ENCODE measurements at places on chromosomes 11 and 22. TPM values are rescaled to one million over a fixed set of nuclear protein-coding genes. Genes with fewer than 3 reads are reported as not detected.

Gene APOA1
- 1.6 TPM for total RNA-seq

Gene DBX1
- not detected for total RNA-seq

Gene MS4A12
- not detected for total RNA-seq

DNA sequence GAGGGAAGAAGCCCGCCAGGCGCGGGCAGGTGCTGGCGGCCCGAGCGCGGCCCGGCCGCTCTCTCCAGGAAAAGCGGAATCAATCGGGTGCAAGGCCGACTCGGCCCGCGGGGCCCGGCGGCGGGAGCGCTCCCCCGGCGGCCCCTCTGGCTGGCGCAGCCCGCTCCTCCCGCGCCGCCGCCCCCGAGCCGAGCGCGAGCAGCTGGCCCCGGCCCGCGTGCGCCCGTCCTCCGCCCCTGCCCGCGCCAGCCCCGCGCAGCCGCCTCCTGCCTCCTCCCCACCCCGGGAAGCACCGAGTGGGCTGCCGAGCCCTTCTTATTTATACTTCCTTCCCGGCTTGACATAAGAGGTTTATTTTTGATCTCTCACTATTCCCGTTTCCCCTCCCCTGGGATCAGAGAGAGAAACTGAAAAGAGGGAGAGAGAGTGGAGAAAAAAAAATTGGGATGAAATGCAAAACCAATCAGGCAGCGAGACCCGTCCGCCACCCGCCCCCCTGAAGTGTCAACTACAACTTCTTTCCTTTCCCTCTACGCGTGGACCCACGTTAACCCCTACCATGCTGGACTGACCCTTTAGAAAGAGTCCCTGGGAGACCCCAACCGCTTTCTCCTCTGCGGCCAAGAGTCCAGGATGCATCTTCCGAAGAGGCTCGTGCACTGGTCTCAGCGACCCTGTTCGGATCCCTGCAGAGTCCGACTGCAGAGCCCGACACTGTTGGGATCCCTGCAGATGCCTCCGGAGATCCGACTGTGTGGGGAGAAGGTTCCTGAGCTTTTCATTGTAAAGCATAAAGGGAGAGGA, at the start of gene ADAMTS8:
Gene ADAMTS8, minus strand, starts transcription at position 294 of the 804 bp plus-strand sequence. CDS start 323 bp downstream, outside the sequence.
- no peak for DNase-seq

- no peak for DNase-seq
Observed at GRCh38 chr22:24948356-24949202, 2.1 kb upstream of the LHFPL7 start.

Gene CRYBB3
- total RNA-seq: not detected

Gene KCTD14
- 1.6 TPM for total RNA-seq

Gene APOL6
- 15.5 TPM for total RNA-seq

Gene OR8G1
- not detected for total RNA-seq

Gene GPHA2
- not detected for total RNA-seq

GRCh38 chr22:25399649-25400151, 164.8 kb upstream of the GRK3 start:
- no peak for DNase-seq

DNA sequence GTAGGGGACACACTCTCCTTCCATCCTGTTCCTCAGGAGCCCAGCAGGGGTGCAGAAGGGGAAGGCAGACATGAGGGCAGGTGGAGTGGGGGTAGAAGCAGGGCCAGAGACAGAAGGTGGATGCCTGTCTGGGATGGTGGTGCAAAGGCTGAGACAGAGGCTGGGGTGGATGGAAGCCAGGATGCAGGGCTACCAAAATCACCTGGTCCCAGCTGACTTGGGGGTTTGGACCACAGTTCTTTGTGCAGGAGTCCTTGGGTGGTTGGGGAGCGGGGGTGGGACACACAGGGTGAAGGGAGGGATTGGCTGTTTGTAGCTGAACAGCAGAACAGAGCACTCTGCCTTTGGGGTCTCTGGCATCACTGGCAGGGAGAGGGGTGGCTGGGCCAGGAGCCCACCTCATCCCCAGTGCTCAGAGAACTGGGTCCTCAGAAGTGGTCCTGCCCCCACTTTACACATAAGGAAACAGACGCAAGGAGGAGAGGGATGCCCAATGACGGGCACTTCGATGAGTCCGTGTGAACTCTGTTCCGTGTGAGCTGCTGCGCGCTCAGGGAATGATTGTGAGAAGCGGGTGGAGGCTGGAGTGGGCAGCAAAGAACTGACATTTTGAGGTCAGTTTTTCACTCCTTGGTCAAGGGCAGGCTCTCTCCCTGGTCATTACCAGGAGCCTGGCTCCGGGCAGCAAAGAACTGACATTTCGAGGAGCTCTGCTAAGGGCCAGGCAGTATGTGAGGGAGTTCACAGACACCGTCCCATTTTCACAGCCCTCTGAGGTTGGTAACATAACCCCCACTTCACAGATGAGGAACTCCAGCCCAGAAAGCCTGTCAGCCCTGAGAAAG, 1.9 kb downstream of the TAGLN start:
- no peak for DNase-seq

Gene OR51E1
- total RNA-seq: 1.1 TPM

GRCh38 chr22:27879923-27880322, 39.1 kb downstream of the PITPNB start:
- no peak for DNase-seq

- DNase-seq: no peak
Observed at GRCh38 chr11:72228844-72229231, 4.3 kb downstream of the INPPL1 start.

DNA sequence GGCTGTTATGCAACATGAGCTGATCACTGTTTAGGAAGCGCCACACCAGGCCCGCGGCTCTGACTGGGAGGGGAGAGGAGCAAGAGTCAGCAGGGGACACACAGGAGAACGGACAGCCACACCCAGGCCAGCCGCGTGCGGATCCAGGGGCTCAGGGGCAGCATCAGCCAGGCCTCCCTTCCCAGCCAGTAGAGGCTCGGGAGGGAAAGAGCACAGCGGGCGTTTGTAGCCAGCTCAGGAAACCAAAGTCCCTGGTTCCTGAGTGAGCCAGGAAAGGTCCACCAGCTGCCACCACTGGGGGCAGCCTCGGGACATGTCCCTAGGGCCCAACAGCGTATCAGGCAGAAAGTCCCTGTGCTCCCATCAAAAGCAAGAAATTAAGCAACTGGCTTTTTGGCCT, 71.8 kb upstream of the PITPNB start:
- no peak for DNase-seq

DNA sequence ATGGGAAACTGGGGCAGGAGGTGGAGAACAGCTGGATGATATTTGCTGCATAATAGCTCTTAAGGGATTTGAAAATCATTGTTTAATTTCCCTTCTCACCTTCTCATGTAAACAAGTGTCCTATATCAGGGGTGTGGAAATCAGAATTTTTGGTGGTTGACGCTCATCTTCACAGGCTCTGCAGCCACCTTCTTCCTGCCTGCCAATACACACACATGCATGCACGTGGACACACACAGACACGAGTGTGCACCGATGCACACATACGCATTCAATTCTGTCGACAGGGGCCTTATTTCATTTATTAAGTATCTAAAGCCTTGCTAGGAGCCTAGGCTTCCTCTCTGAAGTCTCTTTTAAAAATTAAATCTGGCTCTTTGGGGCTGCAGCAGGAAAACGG, 349.4 kb upstream of the NCAM1 start:
- no peak for DNase-seq

Gene KCNJ1
- 0.10 TPM for total RNA-seq

Gene PIH1D2
- total RNA-seq: 1.4 TPM

GRCh38 chr22:50319503-50319951, 7.3 kb downstream of the DENND6B start:
- DNase-seq: no peak

Gene TRIM49
- not detected for total RNA-seq

Measured in skin of body (tissue), 3 donors.